ENCODE measurements at places on chromosomes 13 and 19. TPM values are rescaled to one million over a fixed set of nuclear protein-coding genes. Genes with fewer than 3 reads are reported as not detected.

Gene LHB
- not detected for total RNA-seq

DNA sequence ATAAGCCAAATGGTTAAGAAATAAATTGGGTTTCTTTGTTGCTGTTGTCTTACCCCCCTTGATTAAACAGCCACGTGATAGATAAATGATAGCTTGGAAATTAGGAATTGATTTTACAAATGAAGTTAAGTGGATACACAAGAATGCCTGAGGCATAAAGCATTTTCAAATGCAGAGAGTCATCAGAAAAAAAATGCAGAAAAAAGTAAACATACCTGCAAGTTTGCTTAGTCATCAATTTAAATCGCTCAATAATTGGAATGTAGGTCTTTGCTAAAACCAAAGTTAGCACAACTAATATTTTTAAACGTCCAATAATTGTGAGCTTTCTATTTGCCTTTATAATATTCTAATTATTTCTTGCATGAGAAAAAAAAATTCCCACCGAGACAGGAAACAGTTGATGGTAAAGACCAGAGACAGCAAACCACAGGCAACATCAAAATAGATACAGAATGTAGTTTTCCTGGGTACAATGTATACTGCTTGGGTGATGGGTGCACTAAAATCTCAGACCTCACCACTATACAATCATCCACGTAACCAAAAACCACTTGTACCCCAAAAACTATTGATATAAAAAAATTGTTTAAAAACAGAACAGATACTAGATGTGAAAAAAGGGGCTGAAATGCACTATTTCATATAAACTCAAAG is 924.0 kb downstream of the PCDH9 start:
- H3K4me1 ChIP-seq, result no peaks in the 10 kb centered on the region
- H3K4me3 ChIP-seq, result no peak overlapping the region
- DNase-seq, result no peak
- no peak overlapping the region for H3K27ac ChIP-seq
- no peaks in the 10 kb centered on the region for H3K27me3 ChIP-seq
- H3K36me3 ChIP-seq, result no peaks in the 10 kb centered on the region

DNA sequence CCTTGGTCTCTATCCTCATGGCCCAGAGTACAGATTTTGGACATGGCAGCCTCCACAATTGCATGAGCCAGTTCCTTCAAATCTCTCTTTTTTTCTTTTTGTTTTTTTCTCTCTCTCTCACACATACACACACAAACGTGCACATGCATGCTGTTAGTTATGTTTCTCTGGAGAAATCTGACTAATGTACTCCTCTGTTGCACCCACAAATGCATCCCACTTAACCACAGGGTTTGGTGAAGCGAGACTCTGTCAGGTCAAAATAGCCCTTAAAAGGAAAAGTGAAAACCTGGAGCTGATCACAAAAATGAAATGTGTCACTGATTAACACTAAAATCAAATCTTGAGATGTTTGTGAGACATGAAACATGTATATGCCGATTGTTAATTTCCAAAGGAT is 374.6 kb upstream of the ARGLU1 start:
- no peak overlapping the region for H3K27ac ChIP-seq
- no peak for DNase-seq
- no peaks in the 10 kb centered on the region for H3K27me3 ChIP-seq
- H3K4me1 ChIP-seq, result no peaks in the 10 kb centered on the region

Gene PRRG2
- 10.1 TPM for total RNA-seq

Gene FLT3
- total RNA-seq, result 1.1 TPM

Gene CEACAM1
- 13.1 TPM for total RNA-seq

Gene RYR1
- 6.5 TPM for total RNA-seq

DNA sequence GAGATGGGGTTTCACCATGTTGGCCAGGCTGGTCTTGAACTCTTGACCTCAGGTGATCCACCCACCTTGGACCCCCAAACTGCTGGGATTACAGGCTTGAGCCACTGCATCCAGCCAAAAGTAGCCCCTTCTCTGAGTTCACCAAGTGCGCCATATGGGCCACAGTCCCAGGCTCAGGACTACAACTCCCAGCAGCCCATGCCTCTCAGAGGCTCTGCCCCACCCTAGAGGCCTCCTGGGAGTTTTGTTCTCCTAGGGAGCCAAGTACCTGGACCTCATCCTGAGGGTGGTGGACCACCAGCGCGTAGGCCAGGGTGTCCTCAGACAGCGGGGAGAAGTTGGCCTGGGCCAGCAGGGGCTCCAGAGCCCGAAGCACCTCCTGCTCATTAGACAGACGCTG is 18.8 kb downstream of the TMEM143 start:
- no peak overlapping the region for H3K27ac ChIP-seq
- no peaks in the 10 kb centered on the region for H3K36me3 ChIP-seq
- no peak overlapping the region for H3K4me3 ChIP-seq
- DNase-seq, result no peak
- no peaks in the 10 kb centered on the region for H3K4me1 ChIP-seq

- DNase-seq, result no peak
- peak overlapping the region; percentile 21 for H3K4me3 ChIP-seq
- no peak overlapping the region for H3K27ac ChIP-seq
- H3K36me3 ChIP-seq, result no peaks in the 10 kb centered on the region
- H3K4me1 ChIP-seq, result peaks cover 10% of the 10 kb centered on the region
These were observed 608 bp downstream of the CD70 start for GRCh38 chr19:6590258-6590826.

Gene VAV1
- total RNA-seq, result 31.6 TPM

DNA sequence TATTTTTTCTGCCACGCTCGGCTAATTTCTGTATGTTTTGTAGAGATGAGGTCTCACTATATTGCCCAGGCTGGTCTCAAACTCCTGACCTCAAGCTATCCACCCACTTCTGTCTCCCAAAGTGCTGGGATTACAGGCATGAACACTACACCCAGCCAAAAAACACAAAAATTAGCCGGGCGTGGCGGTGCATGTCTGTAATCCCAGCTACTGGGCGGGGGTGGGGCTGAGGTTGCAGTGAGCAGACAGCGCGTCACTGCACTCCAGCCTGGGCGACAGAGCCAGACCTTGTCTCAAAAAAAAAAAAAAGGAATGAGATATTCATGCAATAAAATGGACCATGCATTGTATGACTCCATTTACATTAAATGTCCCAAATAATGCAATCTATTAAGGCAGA is 32.2 kb downstream of the VASP start:
- no peaks in the 10 kb centered on the region for H3K36me3 ChIP-seq
- no peak for DNase-seq
- no peak overlapping the region for H3K27ac ChIP-seq
- no peaks in the 10 kb centered on the region for H3K27me3 ChIP-seq
- no peak overlapping the region for H3K4me3 ChIP-seq

Gene CNMD
- total RNA-seq, result not detected

Gene ZNF154
- 4.5 TPM for total RNA-seq

- no peak overlapping the region for H3K27ac ChIP-seq
- H3K36me3 ChIP-seq, result no peaks in the 10 kb centered on the region
- no peaks in the 10 kb centered on the region for H3K4me1 ChIP-seq
- no peak overlapping the region for H3K4me3 ChIP-seq
- no peak for DNase-seq
These were observed 160.6 kb upstream of the SPRY2 start for GRCh38 chr13:80501556-80501955.

Gene SSC5D
- total RNA-seq, result 6.0 TPM

Gene SLC27A5
- total RNA-seq, result 4.7 TPM

- H3K4me1 ChIP-seq, result peaks cover 70% of the 10 kb centered on the region
- peak overlapping the region; percentile 99 for H3K27ac ChIP-seq
- H3K27me3 ChIP-seq, result no peaks in the 10 kb centered on the region
These were observed 8.6 kb upstream of the MKNK2 start for GRCh38 chr19:2059422-2060201.

Gene C19orf38
- 7.4 TPM for total RNA-seq

Gene YIF1B
- total RNA-seq, result 37.3 TPM

DNA sequence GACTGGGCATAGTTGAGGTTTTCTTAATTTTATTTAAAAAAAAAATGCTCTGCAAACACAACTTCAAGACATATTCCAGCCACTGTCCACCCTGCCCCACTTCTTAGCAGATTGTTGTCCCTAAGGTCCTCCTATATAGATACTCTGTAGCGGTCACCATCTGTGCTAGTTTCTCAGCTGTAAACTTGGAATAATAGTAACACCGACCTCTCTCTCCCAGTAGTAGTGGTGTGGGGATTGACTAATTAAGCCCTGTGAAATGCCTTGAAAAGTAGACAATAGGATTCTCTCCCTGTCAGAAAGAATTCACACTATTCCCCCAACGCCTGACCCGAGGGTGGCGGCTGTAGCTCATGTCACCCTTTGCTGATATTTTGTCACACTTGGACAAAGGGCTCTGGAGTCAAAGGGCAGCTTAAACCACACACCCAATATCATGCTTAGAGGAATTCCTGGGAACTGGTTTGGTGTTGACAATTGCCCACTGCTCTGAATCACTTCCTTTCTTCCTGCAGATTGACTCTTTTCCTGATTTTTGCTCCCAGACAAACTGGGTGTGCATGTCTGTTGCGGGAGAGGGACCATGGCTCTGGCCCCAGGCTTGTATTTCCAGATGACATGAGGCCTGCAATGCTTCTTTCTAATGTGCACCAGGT is 9.2 kb upstream of the SERP2 start:
- no peak for DNase-seq
- no peaks in the 10 kb centered on the region for H3K36me3 ChIP-seq

Gene KLHL1
- not detected for total RNA-seq

DNA sequence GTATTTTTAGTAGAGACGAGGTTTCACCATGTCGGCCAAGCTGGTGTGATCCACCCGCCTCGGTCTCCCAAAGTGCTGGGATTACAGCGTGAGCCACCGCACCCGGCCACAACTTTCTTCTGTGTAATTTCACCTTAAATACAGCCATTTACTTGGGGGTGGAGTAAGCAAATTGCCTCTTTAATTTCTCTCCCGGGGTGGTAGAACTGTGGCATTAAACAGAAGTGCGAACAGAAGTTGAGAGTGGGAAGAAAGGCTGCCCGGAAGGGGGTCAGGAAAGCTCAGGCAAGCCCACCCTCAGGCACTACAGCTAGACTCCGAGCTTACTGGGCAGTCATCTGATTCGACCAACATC is 475 bp upstream of the DNAJC15 start:
- H3K27ac ChIP-seq, result peak overlapping the region; percentile 92
- H3K36me3 ChIP-seq, result peaks cover 2% of the 10 kb centered on the region
- DNase-seq, result no peak
- H3K27me3 ChIP-seq, result no peaks in the 10 kb centered on the region

Gene TLE6
- total RNA-seq, result 6.7 TPM

DNA sequence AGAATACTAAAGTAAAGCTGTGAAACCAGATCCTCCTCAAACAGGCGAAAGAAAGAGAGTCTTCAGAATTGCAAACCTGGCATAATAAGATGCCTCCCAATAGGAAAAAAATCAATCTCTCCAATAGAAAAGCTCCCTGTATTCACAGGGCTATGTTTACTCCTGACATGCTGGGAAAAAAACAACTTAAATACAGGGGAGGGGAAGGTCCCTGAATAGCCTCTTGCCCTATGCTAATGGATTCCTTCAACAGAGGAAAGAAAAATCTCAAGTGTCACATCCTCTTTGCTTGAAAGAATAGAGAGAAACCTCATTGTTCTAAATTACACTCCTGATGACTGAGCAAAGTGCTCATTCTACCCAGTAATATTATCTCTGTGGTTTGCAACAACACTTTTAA is 1271.1 kb upstream of the PRR20A start:
- H3K4me1 ChIP-seq, result no peaks in the 10 kb centered on the region
- no peak for DNase-seq
- no peak overlapping the region for H3K4me3 ChIP-seq
- H3K27me3 ChIP-seq, result no peaks in the 10 kb centered on the region

DNA sequence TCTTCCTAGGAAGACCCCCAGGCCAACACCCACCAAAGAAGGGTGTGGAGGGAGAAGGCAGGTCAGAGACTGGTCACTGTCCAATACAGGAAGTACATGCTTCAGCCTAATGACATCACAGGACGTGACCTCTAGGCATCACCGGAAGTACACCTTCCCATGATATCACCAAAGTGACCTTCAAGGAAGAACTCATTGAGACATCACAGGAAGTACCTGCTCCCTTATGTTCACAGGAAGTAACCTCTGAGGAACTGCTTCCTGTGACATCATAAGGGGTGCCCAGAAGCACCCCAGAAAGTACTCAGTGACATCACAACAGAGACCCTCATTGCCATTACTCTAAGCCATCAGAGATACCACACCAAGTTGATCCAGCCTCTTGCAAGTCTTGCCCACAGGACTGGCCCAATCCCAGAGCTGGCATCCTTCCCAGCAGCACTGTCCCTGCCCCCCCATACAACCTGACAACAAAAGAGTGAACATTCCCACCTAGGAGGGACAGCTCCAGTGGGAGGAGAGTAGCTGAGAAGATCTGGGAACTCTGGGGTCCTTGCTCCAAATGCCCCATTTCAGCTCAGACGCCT is 24.2 kb upstream of the NANOS2 start:
- no peak overlapping the region for H3K27ac ChIP-seq
- H3K27me3 ChIP-seq, result peaks cover 39% of the 10 kb centered on the region
- no peaks in the 10 kb centered on the region for H3K36me3 ChIP-seq
- DNase-seq, result no peak
- no peak overlapping the region for H3K4me3 ChIP-seq

- no peak for DNase-seq
- peak overlapping the region; percentile 85 for H3K4me3 ChIP-seq
- peaks cover 9% of the 10 kb centered on the region for H3K36me3 ChIP-seq
- peaks cover 9% of the 10 kb centered on the region for H3K4me1 ChIP-seq
- H3K27ac ChIP-seq, result peak overlapping the region; percentile 97
- H3K27me3 ChIP-seq, result no peaks in the 10 kb centered on the region
These were observed 283 bp upstream of the PARP4 start for GRCh38 chr13:24512908-24513213.

Gene OSCAR
- total RNA-seq, result 59.5 TPM

Gene KCNK6
- total RNA-seq, result 13.1 TPM

GRCh38 chr13:30818323-30818960 is 83.1 kb downstream of the ALOX5AP start:
- no peaks in the 10 kb centered on the region for H3K4me1 ChIP-seq
- DNase-seq, result no peak
- no peaks in the 10 kb centered on the region for H3K27me3 ChIP-seq
- no peak overlapping the region for H3K4me3 ChIP-seq
- H3K27ac ChIP-seq, result no peak overlapping the region

DNA sequence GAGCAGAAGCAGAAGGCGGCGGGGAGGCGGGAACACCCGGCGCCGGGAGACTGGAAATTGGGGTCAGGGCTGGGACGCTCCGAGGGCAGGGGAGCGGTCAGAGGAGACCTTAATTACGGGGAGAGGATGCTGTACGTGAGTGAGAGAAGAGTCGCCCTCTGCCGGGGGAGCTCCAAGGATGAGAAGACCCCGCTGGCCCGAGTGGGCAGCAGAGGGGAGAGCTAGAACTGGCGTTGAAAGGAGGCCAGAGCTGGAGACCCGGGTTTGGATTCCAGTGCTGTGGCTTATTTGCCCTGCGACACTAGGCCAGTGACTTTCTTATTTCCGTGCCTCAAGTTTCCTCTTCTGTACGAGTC is 536 bp downstream of the FAM32A start:
- H3K4me3 ChIP-seq, result peak overlapping the region; percentile 69
- H3K27me3 ChIP-seq, result no peaks in the 10 kb centered on the region
- H3K4me1 ChIP-seq, result peaks cover 16% of the 10 kb centered on the region
- peaks cover 24% of the 10 kb centered on the region for H3K36me3 ChIP-seq

Gene PSG3
- total RNA-seq, result not detected

All from upper lobe of right lung (tissue), 1 donor.